ENCODE measurements at places on chromosomes 1 and 21.

DNA sequence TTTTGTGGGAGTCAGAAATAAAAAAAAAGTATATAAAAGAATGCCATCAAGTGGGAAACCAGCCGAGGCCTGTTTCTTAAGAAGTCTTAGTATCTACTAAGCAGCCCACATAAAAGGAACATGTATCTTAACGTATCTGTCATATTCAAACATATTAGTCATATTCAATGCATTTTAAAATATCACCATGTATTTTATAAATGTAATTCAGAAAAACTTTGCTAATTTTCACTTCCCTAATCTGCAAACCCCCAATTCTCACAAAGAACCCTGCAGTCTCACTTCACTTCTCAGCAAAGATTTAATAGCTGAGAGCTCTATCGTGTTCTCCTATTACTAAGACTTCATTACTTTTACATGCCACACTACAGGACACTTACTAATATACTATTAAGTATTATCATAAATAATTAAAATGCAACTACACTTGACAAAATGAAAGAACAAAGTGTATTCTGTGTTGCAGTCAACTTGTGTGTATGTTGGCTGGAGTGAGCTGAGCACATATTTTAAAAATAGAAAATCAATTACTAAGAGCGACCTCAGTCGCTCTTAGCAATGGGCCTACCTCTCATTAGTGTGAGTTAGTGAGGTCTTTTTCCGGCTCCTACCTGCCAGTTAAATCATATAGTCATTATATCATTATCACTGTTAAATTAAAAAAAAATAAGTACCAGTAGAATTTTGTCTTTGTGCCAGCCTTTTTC lies 484.3 kb downstream of the LMO4 start:
- DNase-seq: no peak

DNA sequence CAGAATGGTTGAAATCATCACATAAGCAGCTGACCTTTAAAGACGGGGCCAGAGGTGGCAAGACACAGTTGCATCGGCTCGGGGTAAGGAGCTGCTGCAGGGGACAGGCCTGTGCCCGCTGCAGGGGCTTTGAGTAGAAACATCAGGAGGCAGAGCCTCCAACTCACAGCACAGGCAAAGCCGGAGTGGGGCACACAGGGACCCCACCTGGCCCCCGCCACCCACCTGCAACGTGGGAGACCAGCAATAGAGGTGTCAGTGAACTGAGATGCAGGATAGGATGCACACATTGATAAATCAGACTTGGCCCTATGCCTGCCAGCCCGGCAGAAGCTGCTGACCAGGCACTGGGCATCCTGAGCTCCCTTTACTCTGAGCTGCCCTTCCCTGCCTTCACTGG lies 257.2 kb downstream of the NPHP4 start:
- peak; percentile 28 for DNase-seq

- peak; percentile 93 for DNase-seq
Measured at GRCh38 chr1:223429313-223429731, 36.1 kb downstream of the CCDC185 start.

DNA sequence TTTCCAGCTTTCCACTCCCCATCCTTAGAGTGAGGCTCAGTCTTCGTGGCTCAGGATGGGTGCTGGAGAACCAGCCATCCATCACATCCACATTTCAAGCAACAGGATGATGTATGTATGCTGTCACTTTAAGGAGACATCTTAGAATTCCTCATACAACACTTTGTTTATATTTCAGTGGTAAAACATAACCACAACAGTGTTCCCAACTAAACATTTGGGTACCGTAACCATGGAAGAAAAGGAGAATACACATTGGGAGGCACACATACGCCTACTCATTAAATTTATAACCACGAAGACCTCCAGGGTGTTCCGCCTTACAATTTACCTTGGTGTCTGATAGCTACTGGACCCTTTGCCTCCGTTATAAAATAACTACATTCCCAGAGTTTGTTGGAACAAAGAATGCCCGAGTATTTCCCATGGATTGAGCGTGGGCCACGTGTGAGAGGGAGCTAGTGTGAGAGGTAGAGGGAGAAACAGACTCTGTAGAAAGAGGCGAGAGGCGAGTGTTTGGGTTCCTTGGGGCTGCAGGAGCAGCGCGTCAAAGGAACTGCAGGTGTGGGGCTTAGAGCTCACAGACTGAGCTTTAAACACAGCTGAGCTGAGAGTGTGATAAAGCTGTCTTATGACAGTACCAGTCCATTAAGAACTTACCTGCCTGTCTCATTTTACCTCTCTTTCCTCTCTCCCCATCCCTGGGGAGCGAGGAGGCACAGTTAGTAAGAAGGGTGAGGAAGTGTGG lies 111.5 kb upstream of the USP24 start:
- no peak for DNase-seq

- no peak for DNase-seq
Measured at GRCh38 chr21:26948194-26948593, 18.7 kb downstream of the ADAMTS5 start.

- DNase-seq: peak; percentile 67
Measured at GRCh38 chr1:234965111-234965510, 163.5 kb downstream of the TOMM20 start.

DNA sequence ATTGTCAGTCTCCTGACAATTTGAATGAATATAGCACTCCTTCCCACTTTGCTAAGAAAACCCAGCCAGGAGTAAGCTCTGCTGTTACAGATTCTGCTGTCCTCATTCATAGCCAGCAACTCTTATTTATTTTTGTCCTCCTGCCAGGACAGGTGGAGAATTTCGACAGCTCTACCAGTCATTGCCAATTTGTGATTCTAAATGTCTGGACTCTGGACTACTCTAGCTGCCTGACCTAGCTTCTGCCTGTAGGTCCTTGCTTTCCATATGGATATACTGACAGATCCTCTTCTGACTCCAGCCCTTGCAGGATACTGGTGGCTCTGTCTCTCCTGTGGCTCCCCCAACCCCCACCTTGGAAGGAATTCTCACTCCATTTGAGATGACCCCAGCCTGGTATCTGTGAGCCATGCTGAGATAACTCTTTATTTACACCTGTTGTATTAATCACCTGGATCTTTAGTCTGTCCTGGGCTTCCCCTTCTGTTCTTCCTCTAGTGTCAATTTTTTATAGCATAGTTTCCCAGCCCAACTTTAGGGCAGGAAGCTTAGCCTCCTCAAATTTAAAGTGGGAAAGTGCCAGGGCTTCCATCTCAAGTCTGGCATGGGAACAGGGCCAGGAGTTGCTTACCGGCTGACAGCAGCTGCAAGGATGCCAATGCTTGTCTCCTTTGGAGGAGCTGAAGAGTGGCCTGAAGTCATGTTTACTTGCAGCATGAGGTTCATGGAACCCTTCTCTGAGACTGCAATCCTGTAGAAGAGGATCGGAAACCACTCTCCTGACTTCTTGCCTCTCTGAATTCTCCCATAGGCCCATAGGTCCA lies 6.7 kb downstream of the PM20D1 start:
- DNase-seq: no peak

DNA sequence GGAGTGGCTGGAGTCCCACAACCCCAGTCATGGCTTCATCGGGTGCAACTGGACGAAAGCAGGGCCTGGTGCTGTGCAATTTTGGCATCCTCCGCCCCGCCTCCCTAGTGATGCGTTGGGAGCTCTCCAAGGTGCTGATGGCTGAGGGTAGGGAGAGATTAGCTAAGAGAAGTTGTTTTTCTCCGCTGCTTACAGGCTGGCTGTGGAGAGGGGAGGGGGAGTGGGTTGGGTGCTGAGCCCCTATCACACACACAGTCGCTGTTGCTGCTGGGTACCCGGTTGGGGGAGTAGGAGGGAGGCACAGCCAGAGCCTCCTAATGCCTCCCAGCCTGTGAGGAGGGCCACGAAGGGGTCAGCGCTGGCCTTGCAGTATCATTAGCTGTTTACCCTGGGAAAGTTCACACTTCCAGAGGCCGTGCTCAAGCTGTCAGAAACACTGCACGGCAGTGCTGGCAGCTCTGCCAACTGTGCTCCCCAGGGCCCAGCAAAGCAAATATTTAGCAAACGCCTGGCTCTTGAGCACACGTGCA lies 110.0 kb downstream of the GRIK3 start:
- DNase-seq: peak; percentile 63
